ENCODE measurements at places on chromosomes 12 and 14.
A peak's percentile ranks its signal among the peaks of the same experiment; 100 is the strongest.

GRCh38 chr12:4275016-4275869 is 1.7 kb downstream of the CCND2 start:
- DNase-seq = no peak

- no peak for DNase-seq
These were observed 53.0 kb upstream of the CORO1C start for GRCh38 chr12:108784270-108784669.

DNA sequence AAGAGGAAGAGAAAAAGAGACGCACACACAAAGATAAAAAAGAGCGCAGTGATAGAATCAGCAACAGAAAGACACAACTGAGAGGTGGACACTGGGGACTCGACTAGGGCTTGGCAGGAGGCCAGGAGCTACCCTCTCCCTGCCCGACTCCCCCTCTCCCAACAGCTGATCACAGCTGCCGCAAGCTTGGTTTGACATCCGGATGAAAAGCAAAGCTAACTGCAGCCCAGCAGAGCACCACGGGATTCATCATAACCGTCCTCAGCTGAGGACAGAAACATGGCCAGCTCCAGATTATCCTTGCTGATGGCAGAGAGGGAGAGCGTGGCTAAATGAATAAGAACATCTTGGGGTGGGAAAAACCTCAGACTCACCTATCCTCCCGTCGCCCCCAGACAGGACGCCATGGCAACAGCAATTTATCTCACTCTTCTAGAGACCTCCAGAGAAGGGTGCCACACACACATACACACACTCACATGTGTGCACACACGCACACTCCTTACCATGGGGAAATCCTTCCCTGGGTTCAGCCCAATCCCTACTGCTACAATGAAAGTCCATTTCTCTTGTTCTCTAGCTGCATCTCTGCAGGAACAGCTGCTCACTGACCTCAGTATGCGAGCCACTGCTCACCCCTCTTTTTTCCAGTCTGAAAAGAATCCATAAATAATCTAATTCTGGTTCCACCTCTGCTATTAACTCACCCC is 135.3 kb downstream of the NTF3 start:
- DNase-seq = no peak

- no peak for DNase-seq
These were observed 10.7 kb downstream of the CCDC63 start for GRCh38 chr12:110857528-110857927.

DNA sequence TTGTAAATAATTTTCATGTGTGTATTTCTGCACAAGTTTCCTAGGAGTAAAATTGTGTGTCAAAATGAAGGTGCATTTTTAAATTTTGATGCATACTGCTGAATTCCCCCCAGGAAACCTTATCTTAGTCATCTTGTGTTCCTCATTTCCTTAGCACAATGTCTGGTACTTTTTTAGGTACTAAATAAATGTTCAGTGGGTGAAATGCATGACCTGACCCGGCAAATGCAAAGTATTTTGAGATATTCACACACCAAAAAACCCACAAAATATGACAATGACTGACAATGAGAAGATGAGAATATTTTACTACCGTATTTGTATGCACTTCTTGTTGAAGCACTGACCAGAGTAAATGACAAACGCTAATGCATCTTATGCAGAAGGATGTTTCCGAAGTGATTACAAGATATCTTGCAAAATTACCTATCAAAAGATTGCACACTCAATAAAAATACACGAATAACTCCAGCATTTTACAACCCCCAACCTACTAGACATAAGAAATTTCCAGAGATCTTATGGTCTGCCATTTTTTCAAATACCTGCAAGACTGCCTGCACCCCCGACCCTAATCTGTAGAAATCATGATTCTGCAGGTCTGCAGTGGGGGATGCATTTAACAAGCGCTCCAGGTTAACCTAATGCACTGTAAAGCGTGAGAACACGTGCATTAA is 895 bp upstream of the PRKAB1 start:
- DNase-seq = no peak

DNA sequence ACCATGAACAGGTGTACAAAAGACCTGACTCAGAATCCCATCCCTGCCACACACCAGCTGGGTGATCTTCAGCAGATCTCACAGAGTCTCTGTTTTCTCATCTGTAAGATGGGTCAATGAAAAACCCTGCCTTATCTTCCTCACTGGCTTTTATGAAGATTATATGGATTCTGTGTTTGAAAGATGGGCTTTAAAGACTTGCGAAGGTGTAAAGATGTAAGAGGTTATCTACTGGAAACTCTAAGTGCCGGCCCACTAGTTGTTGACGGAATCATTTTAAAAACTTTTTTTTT is 15.3 kb upstream of the ANKRD33 start:
- DNase-seq = no peak

DNA sequence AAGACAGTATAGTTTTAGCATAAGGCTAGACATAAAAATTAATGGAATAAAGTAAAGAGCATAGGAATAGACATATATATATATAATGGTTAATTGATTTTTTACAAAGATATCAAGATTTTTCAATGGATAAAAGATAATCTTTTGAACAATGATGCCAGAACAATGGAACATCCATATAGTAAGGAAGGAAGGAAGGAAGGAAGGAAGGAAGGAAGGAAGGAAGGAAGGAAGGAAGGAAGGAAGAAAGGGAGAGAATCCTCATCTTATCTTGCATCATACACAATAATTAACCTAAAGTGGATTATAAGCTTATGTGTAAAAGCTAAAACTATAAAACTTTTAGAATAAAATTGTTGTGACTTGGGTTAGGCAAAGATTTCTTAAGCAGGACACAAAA is 9.8 kb upstream of the NELL2 start:
- DNase-seq = no peak

DNA sequence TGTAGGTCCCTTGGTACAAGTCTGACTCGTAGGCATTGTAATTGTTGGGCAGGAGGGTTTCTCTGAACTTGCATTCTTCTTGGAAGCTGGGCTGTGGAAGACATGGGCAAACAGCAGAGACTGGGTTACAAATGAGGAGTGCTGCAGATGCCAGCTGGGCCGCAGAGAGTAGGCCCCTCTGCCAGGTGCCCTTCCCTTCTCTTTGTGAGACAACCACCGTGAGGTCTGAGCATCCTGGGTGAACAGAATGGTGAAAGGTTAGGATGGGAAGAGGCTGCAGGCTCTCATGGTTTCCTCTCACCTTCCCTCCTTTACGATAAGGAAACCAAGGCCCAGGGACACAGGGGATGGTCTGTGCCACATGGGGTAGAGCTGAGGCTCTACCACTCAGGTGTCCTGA is 11.3 kb downstream of the FGF6 start:
- DNase-seq = no peak

DNA sequence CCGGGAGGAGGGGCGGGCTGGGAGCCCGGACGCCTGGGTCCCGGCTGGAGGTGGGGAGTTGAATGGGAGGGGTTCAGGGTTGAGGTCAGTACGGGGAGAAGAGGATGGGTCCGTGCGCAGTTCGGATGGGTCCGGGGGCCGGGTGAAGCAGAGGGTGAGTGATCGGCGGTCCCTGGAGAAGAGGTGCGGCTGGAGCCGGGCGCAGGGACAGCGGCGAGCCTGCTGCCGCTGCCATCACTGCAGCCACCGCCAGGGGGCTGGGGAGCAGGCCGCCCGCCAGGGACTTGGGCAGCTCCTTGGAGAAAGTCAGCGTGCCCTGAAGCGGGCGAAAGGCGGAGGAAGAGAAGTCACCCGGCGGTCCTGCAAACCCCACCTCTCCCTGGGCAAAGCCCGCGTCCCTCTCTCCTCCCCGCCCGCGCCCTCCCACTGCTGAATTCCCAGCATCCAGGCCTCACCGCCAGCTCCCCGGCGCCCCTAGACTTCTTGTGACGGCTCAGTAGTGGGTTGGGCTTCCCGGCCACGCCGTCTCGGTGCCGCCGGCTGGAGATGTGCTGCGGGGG is 6.0 kb upstream of the GPR84 start:
- DNase-seq = no peak

DNA sequence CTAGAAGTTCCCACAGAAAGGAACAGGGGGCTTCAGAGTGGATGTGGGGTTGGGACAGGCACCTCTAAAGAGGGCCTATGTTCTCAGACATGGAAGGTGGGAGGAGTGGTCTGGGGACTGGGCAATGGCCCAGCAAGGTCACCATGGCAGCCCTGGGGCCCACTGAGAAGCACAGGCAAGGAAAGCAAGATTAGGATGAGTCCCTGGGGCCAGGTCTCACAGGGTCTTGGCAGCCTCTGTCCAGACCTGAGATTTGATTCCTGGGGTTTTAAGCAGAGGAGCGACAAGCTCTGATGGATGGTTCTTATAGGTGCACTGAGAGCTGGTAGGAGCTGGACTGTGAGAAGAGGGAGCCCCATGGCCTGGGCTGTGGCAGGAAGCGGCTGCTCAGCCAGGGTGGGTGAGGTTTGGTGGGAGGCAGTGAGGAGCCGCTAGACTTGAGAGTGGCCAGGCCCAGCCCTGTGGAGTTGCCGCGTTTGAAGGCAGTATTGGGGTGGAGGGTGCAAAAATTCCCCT is 44.0 kb downstream of the DLK1 start:
- DNase-seq = no peak

DNA sequence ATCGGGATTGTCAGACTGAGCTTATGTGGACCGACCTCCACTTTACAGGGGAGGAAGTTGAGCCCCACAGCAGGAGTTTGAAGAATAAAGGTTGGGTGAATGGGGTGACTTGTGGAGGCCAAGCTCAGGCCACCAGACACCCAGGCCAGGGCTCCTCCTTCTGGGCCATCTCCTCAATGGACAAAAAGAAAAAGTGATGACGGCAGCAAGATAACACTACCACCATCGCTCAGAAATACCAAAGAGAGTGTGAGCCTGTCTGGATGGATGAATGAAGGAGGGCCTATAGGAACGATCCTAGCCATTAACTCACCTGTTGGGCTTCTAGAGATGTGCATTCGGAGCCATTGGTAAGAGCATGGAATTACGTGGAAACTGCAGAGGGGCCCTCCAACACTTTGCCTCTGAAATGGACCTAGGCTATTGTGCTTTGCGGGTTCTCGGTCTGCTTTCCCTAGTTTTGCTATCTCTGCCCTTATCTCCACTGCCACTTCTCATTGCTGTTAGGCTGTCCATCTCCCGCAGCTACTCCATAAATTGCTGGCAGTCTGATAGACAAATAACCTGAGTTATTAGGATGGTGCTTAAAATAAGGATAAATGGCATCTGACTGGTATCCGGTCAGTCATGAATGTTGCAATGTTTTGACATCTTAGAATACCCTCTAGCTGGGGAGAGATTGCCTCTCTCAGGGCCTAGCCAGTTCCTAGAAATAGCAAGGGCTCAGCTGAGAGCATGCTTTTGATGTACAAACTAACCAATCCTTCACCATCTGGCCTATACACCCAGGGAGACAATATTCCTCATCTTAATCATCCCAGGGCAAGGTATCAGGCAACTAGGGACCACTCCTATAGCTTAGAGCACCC is 9.6 kb upstream of the PLEK2 start:
- no peak for DNase-seq

- DNase-seq = no peak
These were observed 188.5 kb upstream of the SYT10 start for GRCh38 chr12:33628087-33628486.

GRCh38 chr12:32574585-32574984 is 104.5 kb upstream of the DNM1L start:
- no peak for DNase-seq

GRCh38 chr12:62146318-62146717 is 113.9 kb upstream of the USP15 start:
- DNase-seq = no peak

DNA sequence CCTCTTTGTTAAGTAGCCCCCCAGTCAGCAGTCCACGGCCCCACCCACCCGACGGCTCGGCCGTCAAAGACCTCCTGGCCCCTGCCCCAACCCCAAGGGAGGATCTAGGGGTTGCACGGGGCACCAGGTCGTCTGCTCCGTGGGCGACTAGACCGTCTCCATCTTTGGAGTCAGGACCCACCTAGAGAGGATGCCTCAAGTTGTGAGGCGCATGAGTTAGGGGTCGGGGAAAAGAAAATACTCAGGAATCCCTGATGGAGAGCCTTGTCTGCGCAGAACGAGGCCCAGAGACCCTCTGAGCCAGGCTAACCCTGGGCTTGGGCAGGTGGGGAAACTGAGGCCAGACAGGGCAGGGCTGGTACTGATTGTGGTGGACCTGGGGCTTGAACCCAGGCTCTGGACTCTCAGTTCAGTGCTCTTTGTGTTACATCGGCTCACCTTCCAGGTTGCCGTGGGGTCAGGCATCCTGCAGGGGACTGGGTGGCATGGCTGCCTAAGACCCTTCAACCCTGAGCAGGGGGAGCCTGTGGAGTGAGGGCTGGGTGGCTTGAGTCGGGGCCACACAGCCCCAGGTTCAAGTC is 839 bp downstream of the OTUB2 start:
- no peak for DNase-seq

GRCh38 chr12:21370845-21371449 is 1.8 kb upstream of the IAPP start:
- no peak for DNase-seq

DNA sequence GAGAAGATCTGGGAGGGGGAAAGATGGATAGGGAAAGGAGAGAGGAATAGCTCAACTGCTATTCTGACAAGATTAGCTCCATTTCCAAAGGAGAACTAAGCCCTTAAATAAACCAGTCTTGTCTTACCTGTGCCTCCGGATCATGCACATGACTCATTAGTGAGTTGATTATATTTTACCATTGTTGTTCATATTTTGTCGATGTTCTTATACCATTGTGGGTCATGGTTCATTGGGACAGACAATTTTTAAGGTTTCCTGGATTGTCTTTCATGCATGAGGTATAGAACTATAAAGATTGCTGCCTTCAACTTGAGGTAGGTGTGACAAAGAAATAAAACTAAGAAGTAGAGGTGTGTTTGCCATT is 243.0 kb upstream of the ATP2B1 start:
- DNase-seq = no peak

- no peak for DNase-seq
These were observed 69.3 kb downstream of the FBXO34 start for GRCh38 chr14:55340482-55340881.

DNA sequence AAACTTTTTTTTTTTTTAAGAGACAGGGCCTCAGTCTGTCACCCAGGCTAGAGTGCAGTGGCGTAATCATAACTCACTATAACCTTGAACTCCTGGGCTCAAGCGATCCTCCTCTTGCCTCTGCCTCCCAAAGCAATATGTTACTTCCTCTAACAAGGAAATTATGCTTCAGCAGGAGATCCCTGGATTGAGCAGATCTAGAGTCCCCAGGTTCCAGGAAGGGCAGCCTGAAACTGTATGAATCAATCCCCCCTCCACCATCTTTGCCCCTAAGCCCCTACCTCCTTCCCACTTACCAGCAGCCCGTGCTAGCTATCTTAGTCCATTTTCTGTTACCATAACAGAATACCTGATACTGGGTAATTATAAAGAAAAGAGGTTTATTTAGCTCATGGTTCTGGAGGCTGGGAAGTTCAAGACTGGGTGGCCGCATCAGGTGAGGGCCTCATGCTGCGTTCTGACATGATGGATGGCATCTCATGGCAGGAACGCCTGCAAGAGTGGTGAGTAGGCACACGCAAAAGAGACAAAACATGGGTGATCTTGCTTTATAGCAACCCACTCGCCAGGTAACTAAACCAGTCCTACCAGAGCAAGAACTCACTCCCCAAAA is 5.0 kb downstream of the TAMALIN start:
- DNase-seq = no peak

- no peak for DNase-seq
These were observed 73.6 kb upstream of the REP15 start for GRCh38 chr12:27622436-27623195.

- peak; percentile 45 for DNase-seq
These were observed 118.2 kb downstream of the AACS start for GRCh38 chr12:125183187-125184067.

Data from HCT116 (cell line).